Femur (tissue), 1 donor: ENCODE measurements at places on chromosomes 2 and 18.

- no peak for DNase-seq
Observed at GRCh38 chr2:120660056-120660694, 75.5 kb upstream of the GLI2 start.

- no peak for DNase-seq
Observed at GRCh38 chr2:211367711-211368110, 811.3 kb downstream of the CPS1 start.

DNA sequence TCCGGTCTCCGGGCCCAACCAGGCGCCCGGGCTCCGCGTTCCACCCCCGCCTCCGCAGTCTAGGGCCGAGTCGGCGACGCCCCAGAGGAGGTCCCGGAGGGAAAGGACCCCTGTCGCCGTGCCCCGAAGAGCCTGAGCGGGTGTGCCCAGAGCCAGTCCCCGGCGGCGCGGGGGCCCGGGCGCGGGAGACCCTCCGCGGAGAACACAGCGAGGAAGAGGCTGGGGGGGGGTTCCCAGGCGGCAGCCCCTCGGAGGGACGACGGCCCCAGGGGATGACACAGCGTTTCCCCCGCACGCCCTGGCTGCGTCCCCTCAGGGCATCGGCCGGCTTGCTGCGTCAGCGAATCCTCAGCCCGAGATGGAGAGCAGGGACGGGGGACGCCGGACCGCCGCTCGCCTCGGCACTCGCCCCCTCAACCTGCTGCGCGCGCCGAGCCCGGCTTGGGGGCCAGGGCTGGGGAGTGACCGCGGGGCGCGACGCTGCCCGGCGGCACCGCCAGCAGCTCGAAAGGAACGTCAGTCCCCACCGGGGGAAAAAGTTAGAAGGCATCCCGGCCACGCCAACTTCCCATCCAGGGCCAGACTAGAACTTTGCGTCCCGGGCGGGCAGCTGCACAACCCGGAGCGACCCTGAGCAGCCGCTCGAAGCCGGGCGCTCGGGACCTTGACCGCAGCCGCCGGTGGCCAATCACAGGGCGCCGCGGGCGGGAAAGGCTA lies 711 bp downstream of the SFXN5 start:
- DNase-seq = no peak

- no peak for DNase-seq
Observed at GRCh38 chr2:173216051-173216450, 138.6 kb upstream of the CDCA7 start.

- DNase-seq = no peak
Observed at GRCh38 chr2:240172071-240172895, 31.8 kb upstream of the OTOS start.
